Kidney (tissue), 22 donors: ENCODE measurements at places on chromosomes 11 and 22. TPM values are rescaled to one million over a fixed set of nuclear protein-coding genes. Genes with fewer than 3 reads are reported as not detected.

DNA sequence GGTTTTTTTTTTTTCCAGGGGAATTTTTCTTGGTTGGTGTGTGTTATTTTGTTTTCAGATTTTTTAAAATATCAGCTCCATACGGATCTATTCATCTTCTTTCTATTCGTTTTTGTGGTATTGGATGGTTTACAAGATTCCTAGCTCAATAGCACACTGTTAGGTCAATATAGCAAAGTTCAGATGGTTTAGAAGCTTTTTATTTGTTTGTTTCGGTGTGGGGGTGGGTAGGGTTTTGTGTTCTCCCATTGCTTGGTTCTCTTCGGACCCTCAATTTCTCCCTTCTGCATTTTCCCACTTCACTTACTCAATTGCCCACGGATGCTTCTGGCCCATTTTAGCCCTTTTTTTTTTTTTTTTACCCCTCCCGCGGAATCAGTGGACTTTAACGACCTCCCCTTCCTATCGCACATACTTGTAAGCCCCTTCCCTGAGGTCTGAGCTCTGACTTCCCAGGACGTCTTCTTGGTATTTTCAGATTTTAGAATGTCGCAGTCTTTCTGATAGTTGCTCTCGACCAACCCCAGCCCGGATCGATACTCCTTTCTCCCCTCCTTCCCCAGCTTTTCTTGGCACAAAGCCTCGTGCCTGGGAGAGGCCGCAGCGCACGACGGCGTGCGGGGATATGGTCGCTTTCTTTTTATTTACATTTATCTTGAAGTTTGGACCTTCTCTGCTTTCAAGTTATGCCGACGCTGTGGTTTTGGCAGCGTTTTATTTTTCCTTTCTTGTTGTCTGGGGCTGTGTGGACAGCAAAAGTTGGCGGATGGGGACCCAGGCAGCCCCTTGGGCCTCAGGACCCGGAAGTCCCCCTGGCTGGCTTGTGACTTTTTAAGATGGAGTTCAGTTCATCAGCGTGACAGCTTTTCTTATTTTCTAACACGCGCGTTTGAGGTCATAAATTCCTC is 4.4 kb upstream of the SPDYC start:
- no peaks in the 10 kb centered on the region for H3K4me1 ChIP-seq
- H3K4me3 ChIP-seq: peak overlapping the region; percentile 47
- H3K27me3 ChIP-seq: no peaks in the 10 kb centered on the region
- DNase-seq: peak; percentile 68
- H3K27ac ChIP-seq: peak overlapping the region; percentile 69

GRCh38 chr11:75939992-75940391 is 125.0 kb downstream of the UVRAG start:
- H3K4me3 ChIP-seq: no peak overlapping the region
- peaks cover 3% of the 10 kb centered on the region for H3K4me1 ChIP-seq
- no peaks in the 10 kb centered on the region for H3K36me3 ChIP-seq
- no peak overlapping the region for H3K27ac ChIP-seq

DNA sequence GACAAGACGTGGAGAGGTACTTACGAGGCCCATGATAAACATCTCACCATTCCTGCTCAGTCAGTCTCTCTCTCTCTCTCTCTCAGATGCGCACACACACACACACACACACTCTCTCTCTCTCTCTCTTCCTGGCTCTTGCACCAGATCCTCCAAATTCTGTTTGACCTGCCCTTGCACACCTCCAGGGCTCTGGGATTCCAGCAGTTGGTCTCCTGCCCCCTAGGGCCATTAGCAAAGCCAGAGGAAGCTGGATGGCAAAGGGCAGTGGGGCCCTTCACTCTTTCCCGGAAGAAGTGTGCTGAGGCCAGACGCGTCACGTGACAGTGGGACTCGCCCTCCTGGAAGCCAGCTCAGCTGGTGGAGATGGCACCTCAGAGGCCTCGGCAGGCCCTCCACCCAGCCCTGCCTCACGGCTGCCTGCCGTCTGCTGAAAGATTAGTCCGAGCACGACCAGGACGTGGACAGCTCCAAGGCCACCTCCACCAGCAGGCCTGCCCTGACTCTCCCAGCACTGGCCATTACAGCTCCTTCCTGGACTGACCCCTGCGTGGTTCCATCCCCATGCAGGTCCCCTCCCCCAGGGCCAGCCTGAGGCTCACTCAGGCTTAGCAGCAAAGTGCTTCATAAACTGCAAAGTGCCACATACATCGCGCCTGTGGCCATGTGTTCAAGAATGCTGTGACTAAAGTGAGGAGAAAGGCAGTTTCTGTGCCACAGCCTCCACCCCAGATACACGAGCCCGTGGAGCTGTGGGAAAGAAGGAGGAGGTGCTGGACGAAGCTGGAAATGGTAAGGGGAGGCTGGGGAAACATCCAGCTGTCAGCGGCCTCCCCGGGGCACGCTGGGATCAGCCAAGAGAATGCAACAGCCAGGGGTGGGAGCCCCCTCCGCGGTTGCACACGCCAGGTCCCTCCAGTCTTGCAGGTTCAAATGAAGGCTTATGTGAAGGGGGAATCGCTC is 3.7 kb downstream of the PDGFB start:
- H3K27ac ChIP-seq: peak overlapping the region; percentile 79
- H3K36me3 ChIP-seq: no peaks in the 10 kb centered on the region
- H3K4me3 ChIP-seq: peak overlapping the region; percentile 59
- DNase-seq: peak; percentile 92

MS4A4A gene
- 6.3 TPM for polyA plus RNA-seq

GRCh38 chr11:83317757-83318690 is 31.9 kb upstream of the CCDC90B start:
- H3K4me1 ChIP-seq: no peaks in the 10 kb centered on the region
- no peak overlapping the region for H3K4me3 ChIP-seq

TMPRSS6 gene
- polyA plus RNA-seq: not detected

GRCh38 chr22:39689421-39689820 is 118.9 kb downstream of the CACNA1I start:
- no peak overlapping the region for H3K27ac ChIP-seq
- no peak for DNase-seq
- H3K4me3 ChIP-seq: no peak overlapping the region
- no peaks in the 10 kb centered on the region for H3K27me3 ChIP-seq

TCF20 gene
- 6.1 TPM for polyA plus RNA-seq

GRCh38 chr11:115408036-115408921 is 95.9 kb downstream of the CADM1 start:
- DNase-seq: peak; percentile 71
- no peak overlapping the region for H3K4me3 ChIP-seq
- H3K4me1 ChIP-seq: no peaks in the 10 kb centered on the region

- no peaks in the 10 kb centered on the region for H3K36me3 ChIP-seq
- H3K4me1 ChIP-seq: no peaks in the 10 kb centered on the region
- H3K27me3 ChIP-seq: no peaks in the 10 kb centered on the region
- H3K27ac ChIP-seq: no peak overlapping the region
Measured at GRCh38 chr11:94694309-94695060, 73.7 kb upstream of the AMOTL1 start.

- H3K27me3 ChIP-seq: no peaks in the 10 kb centered on the region
- DNase-seq: no peak
- no peak overlapping the region for H3K27ac ChIP-seq
- no peak overlapping the region for H3K4me3 ChIP-seq
- no peaks in the 10 kb centered on the region for H3K36me3 ChIP-seq
Measured at GRCh38 chr22:17281440-17281841, 62.2 kb upstream of the ADA2 start.

DNA sequence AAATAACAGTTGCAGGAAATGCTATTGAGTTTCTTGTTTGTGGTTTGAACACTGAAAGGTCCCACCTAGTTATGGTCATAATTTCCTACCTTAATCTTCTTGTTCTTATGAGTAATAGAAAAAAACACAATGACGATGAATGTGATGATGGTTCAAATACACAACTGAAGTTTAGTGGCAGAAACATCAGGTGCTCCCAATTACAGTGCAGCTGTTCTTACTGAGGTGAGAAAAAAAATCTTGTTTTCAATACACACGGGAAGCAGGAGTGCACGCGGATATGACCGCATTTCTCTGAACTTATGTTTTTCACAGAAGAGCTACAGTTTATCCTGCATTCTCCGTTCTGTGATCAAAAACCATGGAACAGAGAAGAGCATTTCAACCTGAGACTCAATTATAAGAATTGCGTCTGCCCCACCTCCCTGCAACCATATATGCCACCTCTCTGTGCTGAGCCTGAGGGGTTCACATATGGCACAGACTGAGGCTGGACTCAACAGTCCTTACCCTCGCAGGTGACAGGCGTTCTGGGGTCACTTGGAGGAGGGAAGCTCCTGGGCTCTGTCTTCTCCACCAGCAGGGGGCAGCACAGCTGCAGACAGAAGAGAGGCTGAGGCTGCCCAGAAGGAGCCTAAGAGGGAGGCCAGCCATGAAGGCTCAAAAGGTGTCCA is 99.7 kb upstream of the IGLL5 start:
- H3K4me1 ChIP-seq: no peaks in the 10 kb centered on the region
- H3K36me3 ChIP-seq: no peaks in the 10 kb centered on the region
- peak; percentile 79 for DNase-seq
- H3K27ac ChIP-seq: no peak overlapping the region
- H3K4me3 ChIP-seq: no peak overlapping the region
- H3K27me3 ChIP-seq: no peaks in the 10 kb centered on the region

- H3K27ac ChIP-seq: no peak overlapping the region
- H3K36me3 ChIP-seq: no peaks in the 10 kb centered on the region
- H3K27me3 ChIP-seq: no peaks in the 10 kb centered on the region
- H3K4me1 ChIP-seq: no peaks in the 10 kb centered on the region
- DNase-seq: no peak
- H3K4me3 ChIP-seq: no peak overlapping the region
Measured at GRCh38 chr11:87722756-87723565, 452.3 kb downstream of the RAB38 start.

DNA sequence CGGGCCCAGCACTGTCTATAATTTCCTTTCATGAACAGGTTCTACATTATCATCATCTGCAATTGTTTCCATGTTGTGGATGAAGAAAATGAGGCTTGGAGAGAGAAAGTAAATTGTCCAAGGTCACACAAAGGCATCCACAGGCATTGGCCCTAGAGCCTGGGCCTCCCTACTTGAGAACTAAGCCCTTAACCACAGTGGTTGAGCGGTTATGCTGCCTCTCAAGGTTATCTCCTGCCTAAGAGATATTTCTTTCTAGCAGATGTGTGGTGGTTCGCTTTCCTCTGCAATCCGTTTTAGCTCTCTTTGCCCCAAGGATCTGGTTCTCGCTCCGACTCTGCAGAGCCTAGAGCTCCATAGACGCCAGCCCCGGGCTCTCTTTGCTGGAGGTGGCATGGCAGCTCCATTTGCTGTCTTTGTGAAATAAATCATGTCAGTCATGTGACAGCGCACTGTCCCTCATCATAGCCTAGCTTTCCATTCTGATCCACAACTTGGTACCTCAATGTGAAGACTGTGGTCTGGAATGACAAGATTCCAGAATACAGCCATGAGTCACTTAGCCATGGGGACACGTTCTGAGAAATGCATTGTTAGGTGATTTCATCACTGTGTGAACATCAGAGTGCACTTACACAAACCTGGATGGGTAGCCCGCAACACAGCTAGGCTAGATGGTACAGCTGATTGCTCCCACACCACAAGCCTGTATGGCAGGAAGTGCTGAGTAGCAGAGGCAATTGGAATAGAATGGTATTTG is 27.2 kb downstream of the RPS6KA4 start:
- H3K27ac ChIP-seq: no peak overlapping the region
- H3K4me1 ChIP-seq: no peaks in the 10 kb centered on the region
- H3K36me3 ChIP-seq: no peaks in the 10 kb centered on the region
- no peaks in the 10 kb centered on the region for H3K27me3 ChIP-seq
- DNase-seq: no peak
- H3K4me3 ChIP-seq: no peak overlapping the region
